ENCODE measurements at places on chromosomes 1 and 21.

DNA sequence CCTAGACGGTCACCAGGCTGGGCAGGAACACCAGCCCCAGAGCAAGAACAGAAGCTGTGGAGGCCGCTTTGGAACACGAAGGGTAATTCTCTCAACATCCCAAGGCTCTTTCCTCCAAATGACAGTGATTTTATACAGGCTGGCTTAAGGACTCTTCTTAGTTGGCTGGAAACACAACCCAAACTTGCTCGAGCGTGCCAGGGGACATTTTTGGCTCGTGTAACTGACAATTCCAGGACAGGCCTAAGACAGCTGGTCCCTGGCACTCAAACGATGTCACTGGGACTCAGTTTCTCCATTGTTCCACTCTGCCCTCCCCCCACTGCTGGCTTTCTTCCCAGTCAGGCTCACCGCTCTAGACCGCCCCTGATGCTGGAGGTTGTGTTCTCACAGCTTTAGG is 164.7 kb downstream of the NPHP4 start:
- DNase-seq = no peak

- no peak for DNase-seq
Observed at GRCh38 chr1:156337052-156337887, 822 bp downstream of the CCT3 start.

- no peak for DNase-seq
Observed at GRCh38 chr1:206647224-206647623, 11.9 kb downstream of the DYRK3 start.

DNA sequence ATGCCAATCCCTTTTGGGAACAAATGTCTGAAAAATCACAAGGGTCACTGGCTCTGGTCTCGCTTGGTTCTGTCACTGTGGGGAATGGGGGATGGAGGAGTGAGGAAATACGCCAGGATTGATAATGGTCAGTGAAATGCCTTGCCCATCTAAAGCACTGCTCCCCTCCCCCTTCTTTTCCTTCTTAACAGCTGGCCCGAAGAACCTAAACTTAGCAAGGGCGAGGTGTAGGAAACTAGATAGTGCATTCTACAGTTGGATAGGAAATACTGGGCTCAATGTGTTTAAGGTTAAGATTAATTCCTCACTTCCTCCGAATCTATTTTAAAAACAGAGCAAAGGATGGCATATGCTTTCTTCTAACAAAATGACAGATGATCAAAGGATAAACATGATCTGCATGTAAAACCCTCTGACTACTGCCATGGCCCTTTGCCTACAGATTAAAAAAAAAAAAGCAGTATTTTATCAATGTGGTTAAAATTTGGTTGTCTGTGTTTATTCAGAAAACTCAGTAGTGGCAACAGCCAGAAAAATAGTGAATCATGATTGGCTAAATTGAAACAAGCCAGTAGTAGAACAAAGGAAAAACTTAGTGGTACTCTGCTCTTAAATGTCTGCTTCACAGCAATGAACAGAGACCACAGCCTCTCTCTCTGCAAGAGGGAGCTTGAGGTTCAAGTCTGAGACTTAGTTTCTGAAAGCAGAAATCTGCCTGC is 86.1 kb upstream of the VAV3 start:
- DNase-seq = no peak

DNA sequence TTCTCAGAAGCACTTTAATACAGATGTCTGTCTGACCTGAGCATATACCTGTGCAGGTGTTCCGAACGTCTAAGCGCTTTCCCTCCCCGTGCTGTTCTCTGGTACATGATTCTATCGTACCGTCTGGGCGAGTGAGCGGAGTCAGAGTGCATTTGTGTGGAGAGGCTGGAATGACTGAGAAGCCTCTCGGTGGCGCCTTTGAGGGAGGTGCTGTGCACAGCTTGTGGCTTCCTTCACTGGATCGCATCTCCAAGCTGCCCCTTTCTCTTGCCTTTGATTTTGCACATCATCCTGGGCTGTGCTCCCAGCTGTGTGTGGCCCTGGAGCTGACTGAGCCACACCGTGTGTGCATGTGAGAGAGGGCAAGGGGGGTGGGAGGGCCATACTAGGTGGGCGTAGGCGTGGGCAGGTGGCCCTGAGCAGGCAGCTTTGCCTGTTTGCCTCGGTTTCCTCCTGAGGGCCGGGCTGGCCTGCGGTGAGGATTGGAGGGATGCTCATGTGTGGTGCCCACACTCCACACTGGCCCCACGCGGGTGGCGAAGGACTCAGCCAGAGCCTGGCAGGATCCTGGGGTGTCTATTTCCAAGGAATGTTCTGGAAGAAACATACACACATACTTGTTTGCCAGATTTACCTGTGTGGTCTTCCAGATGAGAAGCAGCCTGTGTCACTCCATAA is 105.3 kb downstream of the ADARB1 start:
- DNase-seq = no peak

DNA sequence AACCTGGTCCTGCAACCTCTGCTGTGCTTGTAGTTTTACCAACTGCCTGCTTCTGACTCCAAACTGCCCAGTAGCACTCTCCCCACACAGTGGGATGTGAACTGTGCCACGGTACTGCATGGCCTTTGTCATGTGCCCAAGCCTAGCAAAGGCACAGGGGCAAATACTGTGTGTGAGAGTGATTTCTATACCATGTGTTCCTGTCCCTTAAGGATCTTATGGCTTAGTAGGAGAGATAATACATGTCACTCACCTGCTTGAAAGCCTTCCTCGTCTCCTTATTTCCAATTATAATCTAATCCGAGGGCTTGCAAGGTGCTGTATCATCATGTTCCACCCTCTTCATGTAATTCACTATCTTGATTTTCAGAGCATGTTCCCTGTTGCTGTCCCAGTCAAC is 51.3 kb downstream of the UBE4B start:
- no peak for DNase-seq

GRCh38 chr1:25766721-25767436 is 33.1 kb upstream of the SELENON start:
- no peak for DNase-seq

DNA sequence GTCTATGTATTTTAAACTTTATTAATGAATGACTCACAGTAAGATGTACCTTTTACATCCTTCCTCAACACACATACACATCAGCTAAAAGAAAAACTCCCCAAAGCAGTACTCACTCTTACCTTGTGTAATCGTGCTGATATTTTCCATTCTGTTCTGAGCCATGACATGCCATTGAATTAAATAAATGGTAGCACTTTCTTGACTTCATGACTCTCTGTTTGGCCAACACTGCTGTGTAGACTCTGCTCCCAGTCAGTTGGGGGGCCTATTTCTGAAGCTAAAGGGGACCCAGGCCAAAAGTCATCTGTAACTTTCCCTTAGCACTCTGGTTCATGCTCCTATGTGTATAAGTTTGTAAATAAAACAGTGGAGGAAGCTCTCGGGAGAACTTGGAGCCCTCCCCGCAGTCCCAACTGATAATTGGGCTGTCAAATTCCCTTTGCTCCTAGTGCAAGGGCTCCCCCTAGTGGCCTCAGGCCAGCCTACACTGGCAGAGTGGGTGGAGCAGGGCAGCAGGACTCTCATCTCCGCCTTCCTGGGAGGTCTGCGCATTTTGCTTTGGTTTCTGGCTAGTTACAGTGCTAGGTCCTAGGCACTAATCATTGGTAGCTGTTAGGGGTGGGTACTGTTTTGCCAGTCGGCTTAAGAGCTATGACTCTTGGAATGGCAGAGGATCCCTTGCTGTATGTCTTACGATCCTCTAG is 1.7 kb upstream of the FYB2 start:
- DNase-seq = no peak

DNA sequence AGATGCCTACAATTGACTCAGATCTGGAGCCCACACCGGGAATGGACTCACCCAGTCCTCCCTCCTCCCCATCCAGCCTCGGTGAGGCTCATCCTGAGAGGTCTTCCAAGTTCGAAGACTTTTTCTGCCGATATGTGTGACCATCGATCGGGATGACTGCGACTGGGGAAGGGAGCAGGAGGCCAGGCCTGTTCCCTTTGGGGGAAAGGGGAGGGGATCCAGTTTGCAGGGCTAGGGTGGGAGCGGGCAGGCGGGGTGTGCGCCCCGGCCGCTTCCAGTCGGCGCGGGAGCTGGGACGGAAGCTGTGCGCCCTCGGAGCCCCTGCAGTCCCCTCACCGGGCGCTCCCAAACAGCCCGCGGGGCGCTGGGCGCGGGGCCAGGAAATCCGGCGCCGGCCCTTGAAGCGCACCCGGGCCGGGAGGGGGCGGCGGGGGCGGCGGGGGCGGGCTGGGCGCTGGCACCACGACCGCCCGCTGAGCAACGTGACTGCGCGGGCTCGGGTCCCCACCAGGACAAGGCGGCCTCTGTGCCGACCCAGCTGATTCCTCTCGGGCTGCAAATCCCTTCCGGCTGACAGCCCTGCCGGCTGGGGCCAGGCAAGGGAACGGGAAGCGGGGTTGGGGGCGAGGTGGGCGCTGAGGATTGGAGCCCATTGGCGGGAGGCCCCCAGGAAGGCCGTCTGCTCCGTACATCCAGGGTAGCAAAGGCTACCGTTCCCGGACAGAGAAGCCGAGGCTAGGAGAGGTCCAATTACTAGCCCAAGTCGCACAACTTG is 103.9 kb downstream of the EBNA1BP2 start:
- no peak for DNase-seq

- no peak for DNase-seq
Observed at GRCh38 chr21:38356883-38357625, 100.3 kb downstream of the KCNJ15 start.

DNA sequence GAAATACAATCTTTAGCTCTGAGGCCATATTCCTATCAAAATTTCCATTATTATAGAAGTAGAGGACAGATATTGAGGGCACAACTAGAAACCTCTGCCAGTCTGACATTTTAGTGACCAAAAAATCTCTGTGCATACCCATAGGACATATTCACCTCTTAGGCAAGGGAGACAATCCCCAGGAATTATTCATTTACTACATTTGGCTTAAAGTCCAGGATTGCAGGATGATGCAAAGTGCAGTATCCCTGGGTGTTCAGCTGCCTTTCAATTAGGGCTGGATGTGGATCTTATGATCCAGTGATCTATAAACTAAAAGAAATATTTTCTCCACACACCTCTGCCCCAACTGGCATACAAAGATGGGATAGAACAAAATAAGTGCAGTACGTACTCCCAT is 50.9 kb downstream of the PTGS2 start:
- no peak for DNase-seq

DNA sequence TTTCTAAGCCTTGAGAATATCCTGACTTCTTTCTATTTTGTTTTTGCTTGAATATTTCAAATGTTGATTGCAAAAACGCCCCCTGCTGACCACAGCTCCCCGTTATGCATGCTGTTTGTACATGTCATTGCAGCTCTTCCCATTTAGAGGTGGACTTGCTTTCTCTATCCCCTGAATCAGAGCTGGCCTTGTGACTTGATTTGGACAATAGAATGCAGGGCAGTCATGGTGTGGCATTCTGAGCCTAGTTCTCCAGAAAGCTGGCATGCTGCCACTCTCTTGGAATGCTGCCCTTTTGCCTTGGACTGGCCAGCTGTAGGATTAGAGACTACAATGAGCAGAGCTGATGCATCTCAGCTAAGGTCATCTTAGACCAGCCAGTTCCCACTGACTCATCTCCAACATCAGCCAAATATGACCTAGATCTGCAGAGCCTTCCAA is 1561.5 kb downstream of the MRPL39 start:
- DNase-seq = peak; percentile 30

GRCh38 chr1:216054600-216054999 is 368.6 kb downstream of the USH2A start:
- DNase-seq = no peak

DNA sequence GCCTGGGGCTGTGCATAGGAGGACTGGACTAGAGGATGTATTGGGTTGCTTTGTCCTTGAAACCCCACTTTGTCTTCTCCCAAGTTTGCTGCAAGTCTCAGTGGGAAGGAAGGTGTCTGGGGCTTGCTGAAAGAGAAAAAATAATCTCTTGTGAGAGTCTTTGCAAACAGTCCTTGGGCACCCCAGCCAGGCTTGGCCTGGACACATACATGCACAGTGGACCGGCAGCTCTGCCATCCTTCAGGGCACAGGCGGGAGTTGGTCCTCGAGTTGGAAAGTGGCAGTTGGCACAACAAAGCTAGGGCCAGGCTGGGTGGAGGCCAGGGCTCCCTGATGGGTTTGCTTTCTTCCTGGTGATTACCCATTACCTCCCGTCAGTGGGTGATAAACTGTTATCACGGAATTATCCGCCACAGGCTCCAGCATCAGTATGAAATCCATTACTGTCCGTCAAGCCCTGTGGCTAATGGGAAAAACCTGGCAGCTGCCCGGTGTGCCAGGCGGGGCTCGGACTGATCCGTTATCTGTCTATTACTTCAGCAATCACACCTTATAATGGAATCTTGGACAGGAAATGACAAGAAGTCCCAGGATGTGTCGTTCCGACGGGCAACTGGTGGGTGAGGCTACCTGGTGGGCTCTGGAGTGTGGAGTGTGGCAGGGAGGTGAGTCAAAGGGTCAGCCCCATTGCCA is 265.7 kb downstream of the GRIK3 start:
- DNase-seq = no peak

DNA sequence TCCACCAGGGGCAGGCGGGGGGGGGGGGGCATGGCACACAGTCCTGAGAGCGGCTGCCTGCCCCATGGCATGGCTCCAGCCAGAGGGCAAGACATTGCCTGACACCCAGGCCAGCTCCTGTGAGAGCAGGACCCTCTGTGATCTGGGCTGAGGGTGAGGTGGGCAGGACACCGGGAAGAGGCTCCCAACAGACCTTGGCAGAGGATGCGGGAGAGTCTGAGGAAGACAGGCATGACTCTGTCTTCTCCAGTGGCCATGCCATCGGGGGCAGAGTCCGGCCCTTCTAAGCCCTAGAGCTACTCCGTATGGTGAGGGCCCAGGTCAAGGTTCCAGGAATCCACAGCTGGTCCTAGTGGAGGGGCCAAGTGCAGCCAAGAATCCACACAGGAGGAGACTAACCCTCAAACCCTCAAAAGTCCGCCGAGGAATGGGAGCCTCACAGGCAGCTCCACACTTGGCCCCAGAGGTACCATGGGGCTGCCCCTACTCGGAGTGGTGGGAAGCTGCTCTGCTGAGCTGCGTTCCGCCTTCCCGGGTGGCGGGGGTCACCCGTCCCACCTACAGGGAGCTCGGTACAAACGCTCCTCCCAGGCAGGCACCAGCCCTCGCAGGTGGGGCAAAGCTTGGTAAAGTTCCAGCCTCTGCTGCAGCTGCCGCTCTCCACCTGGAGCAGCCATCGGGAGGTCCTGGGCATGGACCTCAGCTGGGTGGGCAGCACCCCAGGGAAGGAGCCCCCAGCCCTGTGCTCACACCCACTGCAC is 6.5 kb downstream of the ACTRT2 start:
- no peak for DNase-seq

Measured in SW 1271 (cell line).